ENCODE measurements at places on chromosomes 3 and 15.
A peak's percentile ranks its signal among the peaks of the same experiment; 100 is the strongest.

- no peak for DNase-seq
These were observed 28.4 kb downstream of the ADCY5 start for GRCh38 chr3:123420416-123420968.

- peak; percentile 59 for DNase-seq
These were observed 39.6 kb upstream of the LAMP3 start for GRCh38 chr3:183202004-183202722.

DNA sequence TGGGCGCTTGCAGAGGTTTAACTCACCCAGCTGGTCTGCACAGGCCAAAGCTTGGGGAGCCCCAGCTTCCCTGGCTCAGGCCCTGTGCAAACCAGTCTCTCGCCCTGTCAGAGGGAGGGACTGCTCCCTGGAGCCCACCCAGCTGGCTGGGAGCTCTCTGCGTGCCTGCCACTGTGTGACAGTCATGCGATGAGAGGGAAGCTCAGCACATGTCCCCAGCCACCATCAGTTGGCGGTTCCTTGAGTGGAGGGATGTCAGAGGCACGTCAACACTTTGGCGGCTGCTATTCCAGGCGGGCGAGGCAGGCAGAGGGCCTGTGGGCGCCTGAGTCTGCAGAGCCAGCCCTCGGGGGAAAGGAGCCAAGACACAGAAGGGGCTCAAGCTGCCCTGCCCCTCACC, 324.6 kb downstream of the UACA start:
- no peak for DNase-seq

DNA sequence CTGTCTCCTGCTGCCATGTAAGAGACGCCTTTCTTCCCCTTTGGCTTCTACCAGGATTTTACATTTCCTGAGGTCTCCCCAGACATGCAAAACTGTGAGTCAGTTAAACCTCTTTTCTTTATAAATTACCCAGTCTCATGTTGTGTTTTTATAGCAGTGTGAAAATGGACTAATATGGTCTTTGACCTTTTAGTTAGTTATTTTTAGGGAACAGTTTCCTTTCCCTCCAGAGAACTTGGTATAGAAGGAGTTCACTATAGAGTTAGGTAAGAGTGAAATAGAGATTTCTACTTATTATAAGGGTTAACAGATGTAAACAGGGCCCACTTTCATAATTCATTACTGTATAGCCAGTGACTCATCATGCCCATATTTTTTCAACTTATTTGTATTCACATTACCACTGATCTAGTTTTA, 170.9 kb downstream of the UNC13C start:
- no peak for DNase-seq

DNA sequence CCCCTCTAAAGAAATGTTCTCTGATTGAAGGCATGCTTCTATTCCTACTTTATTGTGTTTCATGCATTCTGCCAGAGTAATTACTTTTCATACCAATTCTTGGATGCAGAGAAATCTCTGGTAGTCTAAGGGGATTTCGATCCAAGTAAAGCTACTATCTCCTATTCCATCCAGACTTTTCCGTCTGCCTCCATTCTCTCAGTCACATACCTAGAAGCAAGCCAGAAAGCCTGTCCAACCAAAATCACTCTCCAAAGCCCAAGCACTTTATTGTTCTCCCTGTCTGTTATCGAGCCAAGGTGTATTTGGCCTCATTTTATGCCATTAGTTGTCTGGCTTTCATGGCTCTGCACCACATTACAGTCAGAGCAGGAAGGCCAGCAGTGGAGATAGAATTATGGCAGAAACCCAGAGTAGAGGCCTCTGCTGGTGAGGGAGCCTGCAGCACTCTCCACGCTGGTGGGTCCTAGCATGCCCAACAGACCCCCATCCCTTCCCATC, 95.9 kb downstream of the SLC49A4 start:
- DNase-seq = no peak

DNA sequence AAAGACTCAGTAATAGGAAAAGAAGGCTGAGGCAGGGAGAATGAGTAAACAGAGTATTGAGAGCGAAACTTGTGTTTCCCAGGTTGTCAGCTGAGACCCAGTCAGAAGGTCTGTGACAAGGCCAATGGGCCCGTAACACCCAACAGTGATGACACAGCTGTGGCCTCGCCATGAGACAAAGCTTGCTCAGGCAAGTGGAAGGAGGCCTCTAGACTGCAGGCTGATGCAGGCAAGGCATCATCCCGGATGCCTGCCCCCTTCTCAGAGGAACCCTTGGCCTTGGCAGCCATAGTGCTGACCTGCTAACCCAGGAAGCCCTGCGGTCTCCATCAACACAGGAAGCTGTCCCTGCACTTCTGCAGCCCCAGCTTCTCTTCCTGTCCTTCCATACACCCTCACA, 15.4 kb downstream of the RAB6B start:
- DNase-seq = peak; percentile 17

GRCh38 chr15:91566141-91566540, 287.4 kb upstream of the SLCO3A1 start:
- no peak for DNase-seq

- DNase-seq = no peak
These were observed 120.7 kb downstream of the CHDH start for GRCh38 chr3:53725387-53725995.

- peak; percentile 22 for DNase-seq
These were observed 37.6 kb downstream of the MTMR10 start for GRCh38 chr15:30953731-30954378.

- DNase-seq = peak; percentile 42
These were observed 36.7 kb downstream of the RGMA start for GRCh38 chr15:93052090-93052879.

GRCh38 chr3:15978801-15979200, 181.0 kb upstream of the ANKRD28 start:
- DNase-seq = no peak

- no peak for DNase-seq
These were observed 438.6 kb downstream of the ROBO1 start for GRCh38 chr3:79329154-79329553.

DNA sequence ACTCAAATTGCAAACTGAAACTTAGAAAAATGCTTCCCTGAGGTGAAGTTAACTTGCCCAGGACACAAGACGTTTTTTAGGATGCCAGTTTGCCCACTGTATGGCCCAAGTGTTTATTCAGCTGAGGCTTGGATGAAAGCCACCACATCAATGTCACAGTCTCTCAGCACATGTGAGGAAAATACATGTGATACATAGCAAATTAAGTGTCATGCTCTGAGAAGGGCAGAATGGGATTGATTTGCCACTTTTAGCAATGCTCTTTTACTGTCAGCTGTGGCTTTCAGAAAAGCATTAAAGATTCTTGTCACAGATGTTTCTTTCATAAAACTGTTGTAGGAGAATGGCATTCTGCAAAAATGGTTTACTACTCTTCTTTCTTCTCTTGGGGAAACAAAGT, 165.5 kb downstream of the ZIC1 start:
- DNase-seq = no peak

DNA sequence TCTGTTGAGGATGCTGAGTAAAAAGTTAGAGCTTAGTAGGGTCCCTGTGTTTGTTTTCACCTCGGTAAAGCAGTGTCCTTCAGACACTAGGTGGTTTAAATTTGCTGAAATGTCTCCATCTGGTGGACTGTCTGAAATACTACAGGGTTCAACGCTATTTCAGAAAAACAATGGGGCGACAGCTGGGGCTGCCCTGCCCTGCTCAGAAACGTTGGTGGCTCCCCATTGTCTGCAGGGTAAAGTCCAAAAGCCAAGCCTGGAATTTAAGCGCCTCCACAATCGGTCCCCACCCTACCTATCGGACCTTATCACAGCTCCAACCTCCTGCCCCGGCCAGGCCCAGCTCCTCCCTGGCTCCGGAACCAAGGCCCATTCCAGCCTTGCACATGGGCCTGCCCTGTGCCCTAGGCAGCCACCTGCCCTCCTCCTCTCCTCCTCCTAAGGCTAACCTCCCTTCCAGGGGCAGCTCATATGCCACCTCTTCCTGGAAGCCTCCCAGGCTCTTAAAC, 4.3 kb upstream of the TSEN2 start:
- peak; percentile 23 for DNase-seq

DNA sequence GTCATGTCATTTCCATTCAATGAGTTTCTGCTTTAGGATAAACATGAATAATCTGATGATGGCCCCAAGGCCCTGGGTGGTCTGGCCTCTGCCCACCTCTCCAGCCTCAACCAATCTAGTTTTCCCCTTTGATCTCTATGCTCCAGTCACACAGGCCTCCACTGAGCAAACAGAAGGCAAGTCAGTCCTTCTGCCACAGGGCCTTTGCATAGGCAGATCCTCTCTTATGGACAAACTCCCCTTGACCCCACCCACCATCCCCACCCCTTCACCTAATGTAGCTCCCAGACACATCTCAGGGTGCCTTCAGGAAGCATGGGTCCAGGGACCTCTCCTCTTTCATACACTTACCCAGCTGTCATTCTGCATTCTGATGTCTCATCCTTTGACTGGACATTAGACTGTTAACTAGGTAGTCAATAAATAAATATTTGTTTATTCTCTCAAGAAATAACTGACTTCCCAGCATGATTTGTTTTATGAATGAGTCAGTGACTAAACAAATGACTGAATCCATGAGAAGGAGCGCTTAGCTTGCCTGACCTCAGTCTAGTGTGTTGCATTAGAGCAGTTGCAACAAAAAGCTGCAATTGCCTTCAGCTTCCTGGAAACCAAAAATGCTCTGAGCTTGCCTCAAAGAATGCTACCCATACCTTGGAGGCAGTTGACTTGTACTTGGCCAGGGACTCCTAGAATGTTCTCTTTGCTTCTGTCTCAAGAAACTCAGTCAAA, 386.6 kb upstream of the WNT5A start:
- DNase-seq = no peak

GRCh38 chr15:47035475-47036406, 681.6 kb upstream of the SEMA6D start:
- no peak for DNase-seq

GRCh38 chr3:177946936-177947335, 589.3 kb upstream of the KCNMB2 start:
- DNase-seq = no peak

GRCh38 chr3:135154186-135154585, 359.1 kb downstream of the EPHB1 start:
- DNase-seq = no peak

DNA sequence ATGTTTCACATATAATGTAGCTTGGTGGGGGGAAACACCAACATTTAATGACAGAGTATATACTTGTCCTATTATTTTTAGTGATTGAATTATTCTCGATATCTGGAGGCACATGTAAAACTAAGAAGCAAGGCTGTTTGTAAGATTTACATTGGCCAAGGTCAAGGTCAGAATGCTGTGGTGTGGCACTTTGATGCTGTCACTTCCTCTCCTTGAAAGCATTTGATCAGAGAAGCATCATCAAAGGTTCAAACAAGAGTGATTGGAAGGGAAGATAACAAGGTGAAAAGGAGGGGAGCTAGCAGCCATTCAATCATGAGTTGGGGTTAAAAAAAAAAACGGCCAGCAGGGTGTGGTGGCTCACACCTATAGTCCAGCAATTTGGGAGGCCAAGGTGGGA, 26.4 kb downstream of the RTF1 start:
- DNase-seq = no peak

- DNase-seq = no peak
These were observed 18.5 kb upstream of the RPL32 start for GRCh38 chr3:12859840-12860239.

DNA sequence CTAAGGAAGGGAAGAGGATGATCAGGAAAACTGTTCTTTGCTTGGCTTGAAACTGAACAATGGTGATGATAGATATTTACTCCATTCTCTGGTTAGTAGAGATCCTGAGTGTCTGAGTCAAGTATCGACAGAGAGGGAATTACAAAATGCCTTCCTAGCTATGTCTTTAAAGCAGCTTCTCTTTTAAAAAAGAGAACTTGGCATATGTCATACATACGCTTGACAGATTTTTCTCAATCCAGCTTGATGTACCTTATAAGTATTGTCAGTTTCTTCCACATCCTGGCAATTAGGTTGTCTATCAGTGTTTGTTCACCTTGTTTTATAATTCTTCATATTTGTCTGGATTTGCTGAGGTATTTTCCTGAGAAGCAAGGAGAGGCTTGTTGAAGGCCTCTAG, 5.0 kb upstream of the EPHB1 start:
- DNase-seq = no peak

DNA sequence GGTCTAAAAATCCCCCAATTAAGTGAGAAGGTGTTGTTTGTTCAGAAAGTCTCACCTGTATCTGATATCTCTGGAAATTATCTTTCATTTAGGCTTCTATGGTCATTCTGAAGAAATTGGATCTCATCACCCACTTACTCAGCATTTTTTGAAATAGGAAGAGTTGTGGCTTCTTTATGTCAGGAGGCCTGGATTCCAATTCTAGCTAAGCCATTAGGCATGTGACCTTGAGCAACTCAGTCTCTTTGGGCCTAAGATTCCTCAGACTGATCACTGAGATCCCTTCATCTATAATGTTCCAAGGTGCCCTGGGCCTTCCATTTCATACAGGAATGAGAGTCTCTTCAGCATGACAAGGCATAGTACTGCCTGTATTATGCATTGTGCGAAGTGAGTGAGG, 70.3 kb downstream of the ARHGEF26 start:
- DNase-seq = no peak

DNA sequence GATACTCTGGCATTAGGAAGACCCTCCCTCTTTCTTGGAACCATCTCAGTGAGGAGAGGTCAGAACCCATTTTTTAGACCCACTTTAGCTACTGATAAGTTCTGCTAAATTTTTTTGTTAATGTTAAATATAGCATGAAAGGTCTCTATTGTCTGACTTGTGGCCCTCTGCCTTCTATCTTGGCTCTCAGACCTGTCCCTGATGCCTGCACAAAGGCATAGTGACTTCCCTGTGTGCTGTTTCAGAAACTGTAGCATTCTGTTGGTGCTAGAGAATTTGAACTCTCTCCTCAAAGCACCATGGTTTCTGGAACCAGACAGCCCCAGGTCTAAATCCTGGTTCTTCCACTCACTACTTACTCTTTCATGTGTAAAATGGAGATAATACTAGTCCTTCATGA, 15.4 kb downstream of the MAPKBP1 start:
- no peak for DNase-seq

DNA sequence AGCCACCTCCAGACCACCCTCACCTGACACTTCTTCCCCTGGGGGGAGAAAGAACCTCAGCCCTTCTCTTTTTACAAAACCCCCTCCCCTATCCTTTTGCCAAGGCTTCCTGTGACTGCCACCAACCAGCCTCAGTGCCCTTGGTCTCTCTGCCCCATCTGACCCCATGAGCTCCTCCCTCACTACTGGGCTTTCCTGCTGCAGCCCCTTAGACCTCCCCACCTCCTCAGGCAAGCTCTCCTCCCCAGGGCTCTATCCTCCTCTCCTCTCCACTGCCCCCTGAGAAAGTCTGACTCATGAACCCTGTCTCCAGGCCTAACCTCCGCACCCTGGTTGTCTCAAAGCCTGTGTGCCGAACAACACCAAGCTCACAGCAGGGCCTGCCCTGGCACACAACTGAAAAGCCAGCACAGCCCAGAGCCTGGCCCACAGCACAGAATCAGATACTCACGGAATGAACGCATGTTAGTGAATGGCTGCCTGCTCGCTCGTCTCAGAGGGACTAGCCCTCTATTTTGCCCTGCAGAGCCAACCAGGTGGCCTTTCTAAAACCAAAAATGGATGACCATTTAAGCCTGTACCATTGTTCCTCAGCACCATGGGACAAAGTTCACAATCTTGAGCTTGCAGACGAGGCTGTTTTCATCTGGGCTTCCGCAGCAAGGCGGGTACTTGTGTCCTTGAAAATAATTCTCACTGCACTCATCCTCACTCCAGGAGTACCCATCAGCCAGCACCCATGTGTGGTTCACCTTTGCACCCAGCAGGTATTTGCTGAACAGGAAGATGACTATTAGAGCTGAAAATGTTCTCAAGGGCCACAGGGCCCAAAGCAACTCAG, 1.7 kb downstream of the CHDH start:
- no peak for DNase-seq

GRCh38 chr3:170753421-170754310, 116.3 kb downstream of the RPL22L1 start:
- DNase-seq = no peak

GRCh38 chr15:68353421-68354135, 76.0 kb downstream of the FEM1B start:
- DNase-seq = no peak

Data from activated naive CD4-positive, alpha-beta T cell treated with anti-CD3 and anti-CD28 coated beads for 36 hours (primary cell).